ENCODE measurements at places on chromosomes 5 and 9.

GRCh38 chr9:224026-224425 is 9.4 kb downstream of the DOCK8 start:
- no peak for DNase-seq

GRCh38 chr5:175836737-175837136 is 34.6 kb upstream of the CPLX2 start:
- DNase-seq = no peak

- DNase-seq = no peak
Observed at GRCh38 chr9:130289711-130290241, 24.2 kb downstream of the HMCN2 start.

DNA sequence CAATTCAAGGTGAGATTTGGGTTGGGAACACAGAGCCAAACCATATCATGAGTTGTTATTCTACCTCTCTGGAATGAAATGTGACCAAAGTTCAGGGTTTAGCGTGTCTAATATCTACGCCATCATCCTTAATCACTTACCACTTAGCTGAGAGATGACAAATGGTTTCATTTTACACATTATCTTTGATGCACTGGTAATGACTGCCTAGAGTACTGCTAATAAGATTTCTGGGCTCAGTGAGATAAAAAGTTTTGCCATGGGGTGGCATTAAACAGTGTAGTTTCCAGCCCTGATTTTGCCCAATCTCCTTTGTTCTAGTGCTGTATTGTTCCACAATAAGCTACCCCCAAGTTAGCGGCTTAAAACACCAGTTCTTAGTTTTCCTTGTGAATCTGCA is 367.2 kb downstream of the MLLT3 start:
- no peak for DNase-seq

DNA sequence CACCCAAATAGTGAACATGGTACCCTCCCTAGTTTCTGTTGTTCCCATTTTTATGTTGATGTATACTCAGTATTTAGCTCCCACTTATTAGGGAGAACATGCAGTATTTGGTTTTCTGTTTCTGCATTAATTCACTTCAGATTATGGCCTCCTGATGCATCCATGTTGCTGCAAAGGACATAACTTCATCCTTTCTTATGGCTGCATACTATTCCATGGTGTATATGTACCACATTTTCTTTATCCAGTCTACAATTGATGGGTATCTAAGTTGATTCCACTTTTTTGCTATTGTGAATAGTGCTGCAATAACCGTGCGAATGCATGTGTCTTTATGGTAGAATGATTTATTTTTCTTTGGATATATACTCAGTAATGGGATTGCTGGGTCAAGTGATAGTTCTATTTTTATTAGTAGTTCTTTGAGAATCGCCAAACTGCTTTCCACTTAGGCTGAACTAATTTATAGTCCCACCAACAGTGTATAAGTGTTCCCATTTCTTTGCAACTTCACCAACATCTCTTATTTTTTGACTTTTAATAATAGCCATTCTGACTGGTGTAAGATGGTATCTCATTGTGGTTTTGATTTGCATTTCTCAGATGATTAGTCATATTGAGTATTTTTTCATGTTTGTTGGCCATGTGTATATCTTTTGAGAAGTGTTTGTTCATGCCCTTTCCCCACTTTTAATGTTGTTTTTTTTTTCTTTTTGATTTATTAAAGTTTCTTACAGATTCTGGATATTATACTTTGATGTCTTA is 79.6 kb downstream of the SMIM15 start:
- no peak for DNase-seq

- peak; percentile 13 for DNase-seq
Observed at GRCh38 chr5:51383131-51384121, at the start of gene ISL1. Gene ISL1 (plus strand): TSS chr5:51383448. CDS start chr5:51383672, 224 bp downstream.

- DNase-seq = no peak
Observed at GRCh38 chr9:76321195-76321828, 72.9 kb downstream of the RFK start.

- no peak for DNase-seq
Observed at GRCh38 chr9:3508078-3508431, 17.7 kb downstream of the RFX3 start.

DNA sequence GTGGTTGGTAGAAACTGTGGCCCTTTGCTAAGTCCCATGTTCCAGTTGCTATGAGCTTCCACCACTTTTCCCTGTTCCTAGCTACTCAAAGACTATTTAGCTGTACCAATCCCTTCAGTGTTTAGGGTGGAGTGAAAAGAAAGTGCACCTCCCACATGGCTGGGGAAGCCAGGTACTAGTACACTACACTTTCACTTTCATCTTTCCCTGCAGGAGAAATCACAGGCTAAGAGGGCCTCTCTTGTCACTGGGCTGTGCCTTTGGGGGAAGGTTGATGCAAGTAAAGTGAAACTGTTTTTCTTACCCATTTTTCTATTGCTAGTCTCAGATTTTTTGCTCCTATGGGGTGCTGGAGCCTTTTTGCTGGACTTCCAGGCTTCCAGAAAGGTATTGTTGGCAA is 33.5 kb upstream of the CKS2 start:
- DNase-seq = peak; percentile 16

- DNase-seq = no peak
Observed at GRCh38 chr5:10655161-10655971, 91.5 kb downstream of the ANKRD33B start.

DNA sequence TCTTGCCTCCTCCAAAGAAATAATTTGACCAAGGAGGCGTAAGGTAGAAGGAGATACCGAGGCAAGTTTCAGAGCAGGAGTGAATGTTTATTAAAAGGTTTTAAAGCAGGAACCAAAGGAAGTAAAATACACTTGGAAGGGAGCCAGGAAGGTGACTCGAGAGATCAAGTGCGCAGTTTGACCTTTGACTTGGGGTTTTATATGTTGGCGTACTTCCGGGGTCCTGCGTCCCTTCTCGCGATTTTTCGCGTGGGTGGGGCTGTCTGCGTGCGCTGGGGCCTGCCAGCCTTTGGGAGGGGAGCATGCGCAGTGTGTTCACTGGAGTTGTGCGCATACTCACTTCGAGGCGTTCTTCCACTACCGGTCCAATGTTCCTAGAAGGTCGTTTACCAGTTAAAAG is 166.0 kb upstream of the IRX2 start:
- no peak for DNase-seq

- DNase-seq = no peak
Observed at GRCh38 chr9:27539479-27540441, 10.1 kb upstream of the MOB3B start.

GRCh38 chr9:126514037-126514821 is 99.5 kb upstream of the LMX1B start:
- DNase-seq = peak; percentile 74

- DNase-seq = no peak
Observed at GRCh38 chr9:116008278-116008677, 145.3 kb upstream of the PAPPA start.

DNA sequence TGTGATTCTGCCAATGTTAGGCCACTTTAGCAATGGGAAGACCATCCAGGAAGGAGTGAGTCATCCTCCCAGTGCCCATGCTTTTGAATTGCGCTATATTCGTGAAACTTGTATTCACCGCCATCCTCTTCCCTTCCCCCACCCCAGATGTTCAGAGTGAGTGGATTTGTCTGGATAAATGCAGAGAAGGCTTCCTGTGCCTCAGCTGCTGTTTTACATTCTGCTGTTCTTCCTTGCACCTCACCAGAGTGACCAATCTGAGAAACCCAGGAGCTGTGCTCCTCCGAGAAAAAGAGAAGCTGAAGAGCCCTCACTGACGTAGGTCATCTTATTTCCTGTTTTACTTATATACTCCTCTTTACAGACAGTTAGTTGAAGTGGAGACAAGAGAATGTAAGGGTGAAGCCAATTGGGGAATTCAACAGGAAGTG is 24.6 kb upstream of the SVEP1 start:
- no peak for DNase-seq

DNA sequence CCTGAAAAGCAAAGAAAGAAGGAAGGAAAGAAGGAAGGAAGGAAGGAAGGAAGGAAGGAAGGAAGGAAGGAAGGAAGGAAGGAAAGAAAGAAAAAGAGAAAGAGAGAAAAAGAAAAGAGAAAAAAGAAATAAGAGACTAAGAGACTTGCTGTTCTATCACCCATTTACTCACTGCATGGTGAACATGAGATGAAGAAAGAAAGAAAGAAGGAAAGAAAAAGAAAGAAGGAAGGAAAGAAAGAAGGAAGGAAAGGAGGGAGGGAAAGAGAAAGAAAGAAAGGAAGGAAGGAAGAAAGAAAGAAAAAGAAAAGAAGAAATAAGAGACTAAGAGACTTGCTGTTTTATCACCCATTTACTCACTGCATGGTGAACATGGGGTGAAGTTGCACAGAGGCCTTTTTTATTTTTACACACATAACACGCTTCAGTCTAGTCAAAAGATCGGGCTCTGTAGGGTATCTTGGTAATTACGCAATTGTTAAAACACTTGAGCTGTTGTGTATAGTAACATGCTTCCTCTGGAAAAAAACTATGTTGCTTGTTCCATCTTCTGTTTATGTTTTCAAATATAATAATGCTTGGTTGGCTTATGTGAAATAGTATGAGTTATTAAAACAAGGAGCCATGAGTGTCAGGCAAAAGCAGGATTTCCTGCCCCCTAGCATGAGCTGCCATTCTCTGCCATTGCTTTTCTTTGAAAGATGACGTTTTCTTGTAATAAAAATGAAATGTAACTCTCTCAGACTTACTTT is 119.3 kb upstream of the ZNF608 start:
- DNase-seq = no peak

GRCh38 chr9:14455243-14455642 is 141.3 kb upstream of the NFIB start:
- DNase-seq = no peak

- peak; percentile 58 for DNase-seq
Observed at GRCh38 chr9:124659099-124659659, 111.9 kb downstream of the NR6A1 start.

DNA sequence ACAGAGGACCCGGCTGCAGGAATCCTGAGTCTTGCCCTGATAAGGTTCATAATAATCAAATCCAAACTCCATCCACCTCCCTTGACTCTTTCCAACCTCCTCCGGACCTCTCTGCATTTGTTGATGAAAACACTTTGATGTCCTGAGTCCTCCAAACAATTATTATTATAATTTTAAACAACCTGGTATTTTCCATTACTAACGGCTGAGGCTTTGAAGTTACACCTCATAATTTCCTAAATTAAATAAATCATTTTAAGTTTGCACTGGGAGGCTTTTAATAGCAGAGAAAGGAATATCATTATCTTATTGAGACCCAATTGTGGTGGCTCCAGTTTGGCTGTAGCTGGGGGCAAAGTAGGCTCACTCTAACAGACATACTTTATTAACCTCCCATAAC is 9.5 kb downstream of the MSX2 start:
- DNase-seq = no peak

- peak; percentile 30 for DNase-seq
Observed at GRCh38 chr5:154179846-154180710, 10.5 kb upstream of the GALNT10 start.

DNA sequence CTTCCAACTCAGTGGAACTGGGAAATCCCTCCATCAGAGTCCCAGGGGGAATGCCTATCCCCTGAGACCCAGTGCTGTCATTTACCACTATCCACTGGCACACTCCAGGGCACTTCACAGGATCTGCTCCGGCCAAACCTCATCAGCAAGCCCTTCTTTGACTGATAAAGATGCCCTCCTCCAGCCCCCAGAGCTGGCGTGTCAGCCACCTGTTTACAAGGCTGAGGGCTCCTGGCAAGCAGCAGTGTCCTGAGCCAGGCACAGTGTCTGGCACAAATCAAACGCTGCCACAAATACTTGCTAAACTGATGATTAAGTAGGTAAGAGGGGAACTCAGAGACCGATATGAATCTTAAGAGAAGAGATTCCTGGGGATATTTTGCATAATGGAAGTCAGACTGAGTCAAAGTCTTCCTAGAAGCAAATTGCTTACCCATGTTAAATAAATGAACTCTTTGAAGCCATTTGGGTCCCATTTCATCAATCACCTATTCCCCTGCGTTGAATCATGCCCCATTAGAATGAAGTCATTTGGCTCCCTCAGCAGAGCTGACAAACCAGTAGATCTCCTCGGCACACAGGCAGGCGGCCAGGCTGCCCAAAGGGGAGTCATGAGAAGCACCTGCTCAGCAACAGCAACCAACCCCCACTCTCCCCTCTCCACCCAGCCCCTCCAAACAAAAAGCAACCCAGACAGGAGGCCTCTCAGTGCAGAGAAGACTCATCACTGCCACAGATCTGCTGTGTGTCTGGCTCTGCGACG is 97.4 kb downstream of the CDK5RAP2 start:
- no peak for DNase-seq

DNA sequence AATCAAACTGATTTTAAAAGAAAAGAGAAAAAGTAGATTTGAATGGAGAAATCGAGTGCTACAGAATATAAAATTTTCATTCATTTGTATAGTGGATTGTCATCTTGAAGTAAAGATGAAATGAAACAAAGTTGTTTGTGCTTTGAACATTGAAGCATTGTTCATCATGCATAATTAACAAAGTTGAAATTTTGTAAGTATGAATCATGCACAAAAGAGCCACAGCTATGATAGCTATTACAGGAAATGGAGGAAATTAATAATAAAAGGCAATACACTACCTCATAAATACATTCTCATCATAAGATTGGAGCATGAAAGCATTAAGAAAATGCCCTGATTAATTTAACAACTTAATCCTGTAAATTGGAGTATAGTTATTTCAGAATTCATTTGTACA is 153.4 kb upstream of the TLX3 start:
- no peak for DNase-seq

GRCh38 chr9:81634915-81635516 is 54.3 kb downstream of the TLE1 start:
- DNase-seq = no peak

DNA sequence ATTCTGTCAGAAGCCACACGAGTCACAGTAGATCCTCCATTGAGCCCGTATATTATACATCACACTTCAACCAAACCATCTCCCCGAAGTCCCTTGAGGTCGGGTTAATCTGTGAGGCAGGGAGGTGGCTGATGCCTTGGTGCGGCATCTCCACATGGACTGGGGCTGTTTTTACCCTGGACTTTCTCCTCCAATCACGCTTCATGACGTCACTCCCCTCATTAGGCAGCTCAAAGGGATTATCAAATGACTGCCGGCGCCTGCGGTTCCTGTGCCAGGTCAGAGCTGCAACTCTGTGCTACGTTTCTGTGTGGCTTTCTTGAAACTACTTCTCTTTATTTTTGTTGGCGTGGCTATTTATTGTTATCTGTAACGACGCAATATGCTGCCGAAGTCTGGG is 53.7 kb downstream of the TMOD1 start:
- DNase-seq = no peak

DNA sequence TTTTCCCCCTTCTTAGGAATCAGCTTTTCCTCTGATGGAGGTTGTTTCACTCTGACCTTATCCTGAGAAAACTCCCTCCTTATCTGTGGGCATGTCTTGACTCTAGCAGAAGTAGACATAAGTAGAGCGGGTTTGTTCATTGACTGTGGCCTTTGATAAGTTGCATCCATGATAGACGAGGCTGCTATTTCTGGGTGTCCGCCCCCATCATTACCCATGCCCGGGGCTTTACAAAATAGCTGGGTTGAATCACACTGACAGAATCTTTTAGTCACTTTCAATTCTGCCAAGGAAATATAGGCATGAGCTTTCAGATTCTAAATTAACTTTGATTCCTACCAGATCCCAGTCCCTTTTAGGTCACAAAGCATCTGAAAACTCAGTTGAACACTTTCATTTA is 223.8 kb downstream of the SEC61B start:
- DNase-seq = no peak

GRCh38 chr9:77018058-77018968 is 1.1 kb upstream of the FOXB2 start:
- DNase-seq = no peak

- DNase-seq = no peak
Observed at GRCh38 chr5:143471666-143472464, 68.4 kb upstream of the NR3C1 start.

- DNase-seq = no peak
Observed at GRCh38 chr5:148834689-148835088, 8.3 kb downstream of the ADRB2 start.
